ENCODE measurements at places on chromosomes 7 and 10. TPM values are rescaled to one million over a fixed set of nuclear protein-coding genes. Genes with fewer than 3 reads are reported as not detected.

EPHA1 gene
- not detected for total RNA-seq

TRIM50 gene
- not detected for total RNA-seq

PON1 gene
- not detected for total RNA-seq

POP7 gene
- 52.2 TPM for total RNA-seq

SDK1 gene
- total RNA-seq: 1.6 TPM

TMEM236 gene
- under 0.01 TPM for total RNA-seq

SPACDR gene
- total RNA-seq: 0.78 TPM

NEUROD6 gene
- not detected for total RNA-seq

C7orf33 gene
- total RNA-seq: not detected

SLC18A2 gene
- total RNA-seq: not detected

CDC14C gene
- not detected for total RNA-seq

NCF1 gene
- total RNA-seq: not detected

SH2B2 gene
- 2.9 TPM for total RNA-seq

LBX1 gene
- total RNA-seq: not detected

CPVL gene
- total RNA-seq: 2.6 TPM

HOGA1 gene
- 2.5 TPM for total RNA-seq

SUMF2 gene
- 177 TPM for total RNA-seq

TMEM196 gene
- total RNA-seq: not detected

DGKI gene
- 3.5 TPM for total RNA-seq

CCM2 gene
- total RNA-seq: 40.1 TPM

PPP1R3C gene
- total RNA-seq: 2.6 TPM

ADIRF gene
- 51.1 TPM for total RNA-seq

CALU gene
- 475 TPM for total RNA-seq

LRRC18 gene
- total RNA-seq: not detected

TYW1B gene
- 2.6 TPM for total RNA-seq

PRSS37 gene
- not detected for total RNA-seq

HOXA3 gene
- 6.1 TPM for total RNA-seq

PRSS58 gene
- total RNA-seq: not detected

LLCFC1 gene
- not detected for total RNA-seq

SLC18A3 gene
- not detected for total RNA-seq

VAX1 gene
- not detected for total RNA-seq

INMT gene
- 7.0 TPM for total RNA-seq

PALD1 gene
- 0.20 TPM for total RNA-seq

TLX1 gene
- total RNA-seq: not detected

HECW1 gene
- 3.9 TPM for total RNA-seq

ACTR3C gene
- 0.20 TPM for total RNA-seq

PNLIP gene
- total RNA-seq: not detected

DDC gene
- total RNA-seq: not detected

CRCP gene
- 30.1 TPM for total RNA-seq

NAT16 gene
- not detected for total RNA-seq

ZP3 gene
- 1.8 TPM for total RNA-seq

SFMBT2 gene
- 3.1 TPM for total RNA-seq

OR6B1 gene
- total RNA-seq: not detected

SLC26A5 gene
- total RNA-seq: not detected

CREB3L2 gene
- 23.1 TPM for total RNA-seq

CYP3A5 gene
- total RNA-seq: 4.0 TPM

NME8 gene
- total RNA-seq: not detected

MBLAC1 gene
- 0.73 TPM for total RNA-seq

IFIT1B gene
- not detected for total RNA-seq

CPN1 gene
- not detected for total RNA-seq

SPDYE2 gene
- total RNA-seq: not detected

FEZF1 gene
- total RNA-seq: not detected

UCN3 gene
- not detected for total RNA-seq

C10orf62 gene
- not detected for total RNA-seq

NFE2L3 gene
- total RNA-seq: not detected

Measured in subcutaneous preadipocyte (primary cell).